Stimulated activated CD4-positive, alpha-beta T cell treated with anti-CD3 and anti-CD28 coated beads, Interleukin-1b, Interleukin-23, amount 100 ng/mL, for 1 hour (primary cell): ENCODE measurements at places on chromosomes 16 and 17.

- no peak for DNase-seq
These were observed 138.5 kb downstream of the DNAH9 start for GRCh38 chr17:11736613-11737312.

DNA sequence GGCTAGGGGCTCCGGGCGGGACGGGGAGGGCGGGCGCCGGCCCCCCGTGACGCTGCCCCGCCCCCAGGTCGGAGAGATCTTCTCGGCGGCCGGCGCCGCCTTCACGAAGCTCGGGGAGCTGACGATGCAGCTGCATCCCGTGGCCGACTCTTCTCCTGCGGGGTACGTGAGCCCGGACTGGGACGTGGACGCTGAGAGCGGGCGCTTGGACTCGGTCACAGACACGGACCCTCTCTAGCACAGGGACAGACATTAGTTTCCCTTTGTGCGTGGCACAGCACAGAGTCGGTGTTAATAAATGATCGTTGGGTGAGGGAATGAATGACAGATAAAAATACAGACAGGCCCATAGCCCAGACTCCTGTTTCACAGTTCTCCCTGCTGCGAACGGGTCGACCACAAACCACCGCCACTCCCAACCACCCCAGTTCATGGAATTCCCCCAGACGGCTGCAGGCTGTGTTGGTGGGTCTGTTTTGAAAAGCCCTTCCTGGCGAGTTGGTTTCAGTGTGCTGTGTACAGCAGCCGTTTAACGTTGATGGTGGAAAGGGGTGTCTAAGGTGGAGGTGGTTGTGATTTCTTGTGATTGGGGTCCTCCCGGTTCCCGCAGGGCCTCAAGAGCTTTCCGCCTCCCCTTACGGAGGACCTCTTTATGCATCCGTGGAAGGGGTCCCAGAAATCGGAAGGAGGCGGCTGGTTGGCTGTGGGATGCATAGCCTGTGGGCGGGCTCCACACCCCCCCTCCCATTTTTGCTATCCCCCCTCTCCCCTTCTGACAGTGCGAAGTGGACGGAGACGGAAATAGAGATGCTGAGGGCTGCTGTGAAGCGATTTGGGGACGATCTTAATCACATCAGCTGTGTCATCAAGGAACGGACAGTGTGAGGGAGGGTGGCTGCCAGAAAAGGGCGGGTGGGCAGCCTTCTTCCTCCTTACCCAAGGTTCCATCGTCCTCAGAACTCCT is 2.9 kb downstream of the RNASEK start:
- peak; percentile 57 for DNase-seq

GRCh38 chr16:27108051-27108770 is 41.5 kb downstream of the C16orf82 start:
- no peak for DNase-seq

- no peak for DNase-seq
These were observed 30.3 kb downstream of the CPSF4L start for GRCh38 chr17:73231395-73231794.

- DNase-seq: no peak
These were observed 9.2 kb downstream of the CFAP97D1 start for GRCh38 chr17:43789482-43789881.

GRCh38 chr16:10981697-10982216 is 37.4 kb downstream of the CLEC16A start:
- no peak for DNase-seq

GRCh38 chr17:34723875-34724274 is 144.5 kb downstream of the TMEM132E start:
- no peak for DNase-seq

- no peak for DNase-seq
These were observed 759 bp upstream of the TP53I13 start for GRCh38 chr17:29567554-29568330.

- DNase-seq: no peak
These were observed 74.0 kb downstream of the N4BP1 start for GRCh38 chr16:48535831-48536613.

GRCh38 chr17:50630524-50631194 is 4.0 kb upstream of the ABCC3 start:
- DNase-seq: peak; percentile 12

GRCh38 chr16:932831-933330 is 37.9 kb downstream of the LMF1 start:
- DNase-seq: no peak

DNA sequence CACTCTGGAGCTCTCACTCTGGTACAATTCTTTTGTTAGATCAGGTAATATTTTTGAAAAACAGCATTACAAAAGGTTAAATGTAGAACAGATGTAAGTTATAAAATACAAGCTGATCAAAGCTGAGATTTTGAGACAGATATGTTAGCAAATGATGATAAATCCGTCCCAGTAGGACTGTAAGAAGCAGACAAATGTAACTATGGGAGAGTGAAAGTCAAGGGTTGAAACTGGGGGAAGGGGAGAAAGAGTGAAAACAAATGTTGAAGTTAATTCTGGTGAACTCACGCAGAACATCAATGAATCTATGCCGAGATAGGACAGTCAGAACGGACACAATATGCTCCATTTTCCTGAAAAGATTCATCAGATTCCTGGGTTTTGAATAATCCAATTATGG is 298.9 kb upstream of the IRX5 start:
- no peak for DNase-seq

GRCh38 chr16:9422762-9423513 is 331.5 kb downstream of the HAPSTR1 start:
- no peak for DNase-seq

DNA sequence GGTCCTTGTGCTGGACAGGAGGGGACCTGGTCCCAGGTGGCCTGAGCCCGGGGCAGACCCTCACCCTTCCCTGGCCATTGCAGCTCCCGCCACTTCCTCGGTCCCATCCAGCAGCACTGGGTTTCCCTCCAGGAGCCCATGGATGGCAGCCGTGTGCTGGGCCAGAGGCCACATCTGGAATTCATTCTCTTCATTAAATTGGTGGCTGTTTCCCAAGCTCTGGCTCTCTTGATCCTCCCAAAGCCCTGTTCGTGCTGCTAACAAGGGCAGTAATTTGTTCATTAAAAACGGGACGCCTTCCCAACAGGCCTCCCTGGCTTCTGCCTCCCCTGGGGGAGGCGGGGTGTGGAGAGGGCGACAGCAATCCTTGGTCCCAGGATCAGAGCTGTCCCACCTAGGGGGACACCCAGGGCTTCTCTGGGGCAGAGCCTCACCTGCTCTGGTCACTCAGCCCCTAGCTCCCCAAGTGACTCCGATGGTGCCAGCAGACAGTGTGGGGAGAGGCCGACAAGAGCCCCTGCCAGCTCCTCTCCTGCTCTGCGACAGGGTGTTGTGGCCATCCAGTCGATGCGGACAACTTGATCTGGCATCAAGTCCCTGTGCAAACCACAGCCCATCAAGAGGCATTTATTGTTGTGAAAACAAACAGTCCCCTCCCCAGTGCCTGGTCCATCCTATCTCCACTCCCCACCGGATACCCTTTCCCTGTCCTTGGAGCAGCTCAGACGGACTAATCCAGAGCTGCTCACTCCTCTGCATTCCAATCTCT is 44.0 kb downstream of the SDK2 start:
- no peak for DNase-seq

DNA sequence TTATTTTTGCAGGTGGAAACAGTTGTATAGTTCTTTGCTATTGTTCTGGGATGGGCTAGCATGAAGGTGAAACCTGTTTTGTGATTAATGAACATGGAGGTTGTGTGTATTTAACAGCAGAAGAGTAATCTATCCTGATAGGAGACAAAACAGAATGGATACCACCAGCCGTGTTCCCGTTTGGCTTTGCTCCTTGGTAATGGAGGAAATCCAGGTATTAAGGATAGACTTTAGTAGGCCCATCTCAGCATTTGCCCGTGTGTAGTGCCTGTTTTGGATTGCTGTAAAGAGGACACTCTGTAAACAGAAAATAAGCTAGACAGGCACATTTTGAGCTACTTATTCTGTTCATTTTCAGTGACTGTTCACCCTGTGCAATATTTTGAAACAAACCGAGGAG is 215.1 kb downstream of the RBFOX1 start:
- DNase-seq: no peak

DNA sequence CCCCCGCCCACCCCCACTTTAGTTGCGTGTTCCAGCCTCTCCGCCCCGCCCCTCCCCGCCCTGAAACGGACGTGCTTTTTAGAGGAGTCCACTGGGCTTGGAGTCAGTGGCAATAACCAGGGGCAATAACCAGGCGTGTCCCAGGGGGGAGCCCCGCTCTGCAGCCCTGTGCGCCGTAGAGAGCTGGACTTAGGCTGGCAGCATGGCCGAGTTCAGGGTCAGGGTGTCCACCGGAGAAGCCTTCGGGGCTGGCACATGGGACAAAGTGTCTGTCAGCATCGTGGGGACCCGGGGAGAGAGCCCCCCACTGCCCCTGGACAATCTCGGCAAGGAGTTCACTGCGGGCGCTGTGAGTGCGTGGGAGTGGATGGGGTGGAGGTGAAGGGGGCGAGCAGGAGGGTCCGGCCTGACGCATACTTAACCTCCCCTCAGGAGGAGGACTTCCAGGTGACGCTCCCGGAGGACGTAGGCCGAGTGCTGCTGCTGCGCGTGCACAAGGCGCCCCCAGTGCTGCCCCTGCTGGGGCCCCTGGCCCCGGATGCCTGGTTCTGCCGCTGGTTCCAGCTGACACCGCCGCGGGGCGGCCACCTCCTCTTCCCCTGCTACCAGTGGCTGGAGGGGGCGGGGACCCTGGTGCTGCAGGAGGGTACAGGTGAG is at the start of gene ALOX15B:
ALOX15B (plus strand) TSS at position 106 of the 657 bp plus-strand sequence; CDS start at position 203, 97 bp downstream.
- no peak for DNase-seq

GRCh38 chr17:45680360-45680759 is 103.8 kb upstream of the CRHR1 start:
- no peak for DNase-seq

GRCh38 chr16:81449241-81449640 is 4.6 kb downstream of the CMIP start:
- DNase-seq: no peak

GRCh38 chr17:66859353-66859752 is 24.4 kb downstream of the CACNG5 start:
- no peak for DNase-seq

DNA sequence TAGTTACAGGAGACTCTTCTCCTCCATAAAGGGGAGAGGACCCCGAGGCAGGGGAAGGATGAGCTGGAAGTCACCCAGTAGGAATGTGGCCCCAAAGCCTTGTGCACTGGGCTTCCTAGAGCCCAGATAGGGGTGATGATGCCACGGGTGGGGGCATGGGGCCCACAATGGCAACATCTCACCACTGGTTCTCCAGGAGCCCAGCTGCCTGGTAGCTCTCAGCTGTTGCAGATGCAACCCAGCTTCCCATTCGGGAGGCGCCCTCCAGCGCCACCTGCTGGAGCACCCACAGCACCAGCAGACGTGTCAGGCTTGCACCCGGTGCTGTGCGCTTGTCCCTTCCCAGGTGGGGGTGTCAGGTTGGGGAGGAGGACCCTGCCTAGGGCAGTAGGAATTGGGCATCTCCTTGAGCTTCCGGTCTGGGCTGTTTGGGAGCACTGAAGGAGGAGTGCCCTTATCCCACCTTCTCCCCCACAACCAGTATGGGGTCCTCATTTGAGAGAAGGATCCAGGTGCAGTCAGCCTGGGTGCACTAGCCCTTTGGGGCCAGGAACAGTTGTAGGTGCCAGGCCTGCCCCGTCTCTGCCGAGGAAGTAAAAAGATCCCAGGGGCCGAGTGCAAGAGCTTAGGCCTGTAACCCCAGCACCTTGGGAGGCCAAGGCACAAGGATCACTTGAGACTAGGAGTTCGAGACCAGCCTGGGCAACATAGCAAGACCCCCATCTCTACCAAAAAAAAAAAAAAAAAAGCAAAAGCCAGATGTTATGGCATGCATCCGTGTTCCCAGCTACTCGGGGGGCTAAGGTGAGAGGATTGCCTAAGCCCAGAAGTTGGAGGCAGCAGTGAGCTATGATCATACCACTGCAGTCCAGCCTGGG is 14.4 kb downstream of the CDIPT start:
- DNase-seq: peak; percentile 77
